ENCODE measurements at places on chromosomes 11 and 22.
A peak's percentile ranks its signal among the peaks of the same experiment; 100 is the strongest.

DNA sequence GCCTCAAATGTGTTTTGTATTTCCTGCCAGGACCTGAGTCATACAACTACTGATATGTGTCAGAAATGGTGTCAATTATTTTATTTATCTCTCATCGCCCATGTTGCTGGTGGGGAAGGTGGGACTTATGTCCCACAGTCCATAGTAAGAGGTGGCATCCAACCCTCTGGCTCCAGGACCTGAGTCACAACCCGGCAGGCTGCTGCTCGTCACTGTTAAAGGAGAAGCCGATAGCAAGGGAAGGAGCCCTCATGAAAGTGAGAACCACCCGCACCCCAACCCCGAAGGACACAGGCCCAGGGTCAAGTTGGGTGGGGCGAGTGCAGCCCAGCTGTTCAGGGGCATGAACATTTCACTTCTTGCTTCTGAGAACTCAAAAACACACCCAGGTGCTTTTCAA lies 33.1 kb upstream of the TP53I11 start:
- DNase-seq: no peak

DNA sequence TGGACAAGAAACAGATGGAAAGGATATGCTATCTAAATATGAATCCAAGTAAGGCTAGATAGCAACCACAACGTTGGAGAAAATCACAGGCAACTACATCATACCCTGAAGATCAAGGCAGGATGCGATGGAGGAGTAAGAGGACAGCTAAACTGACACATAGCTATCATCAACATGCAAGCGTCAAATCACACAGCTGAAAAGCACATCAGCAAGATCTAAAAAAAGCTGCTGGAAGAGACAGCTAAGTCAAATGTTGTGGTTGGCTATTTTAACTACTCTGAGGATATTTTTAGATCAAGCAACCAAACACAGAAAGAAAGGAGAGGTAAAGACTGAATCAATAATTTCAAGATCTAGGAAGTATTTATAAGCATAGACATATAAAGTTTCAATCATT lies 466.9 kb downstream of the BRD1 start:
- DNase-seq: no peak

- peak; percentile 92 for DNase-seq
Measured at GRCh38 chr11:118641397-118642019, 34.1 kb downstream of the PHLDB1 start.

GRCh38 chr11:25766332-25767015 lies 565.5 kb upstream of the ANO3 start:
- DNase-seq: no peak

- no peak for DNase-seq
Measured at GRCh38 chr11:92979176-92979575, 9.7 kb downstream of the MTNR1B start.

Data from NCI-H146 (cell line).